ENCODE measurements at places on chromosomes 11 and 22.

DNA sequence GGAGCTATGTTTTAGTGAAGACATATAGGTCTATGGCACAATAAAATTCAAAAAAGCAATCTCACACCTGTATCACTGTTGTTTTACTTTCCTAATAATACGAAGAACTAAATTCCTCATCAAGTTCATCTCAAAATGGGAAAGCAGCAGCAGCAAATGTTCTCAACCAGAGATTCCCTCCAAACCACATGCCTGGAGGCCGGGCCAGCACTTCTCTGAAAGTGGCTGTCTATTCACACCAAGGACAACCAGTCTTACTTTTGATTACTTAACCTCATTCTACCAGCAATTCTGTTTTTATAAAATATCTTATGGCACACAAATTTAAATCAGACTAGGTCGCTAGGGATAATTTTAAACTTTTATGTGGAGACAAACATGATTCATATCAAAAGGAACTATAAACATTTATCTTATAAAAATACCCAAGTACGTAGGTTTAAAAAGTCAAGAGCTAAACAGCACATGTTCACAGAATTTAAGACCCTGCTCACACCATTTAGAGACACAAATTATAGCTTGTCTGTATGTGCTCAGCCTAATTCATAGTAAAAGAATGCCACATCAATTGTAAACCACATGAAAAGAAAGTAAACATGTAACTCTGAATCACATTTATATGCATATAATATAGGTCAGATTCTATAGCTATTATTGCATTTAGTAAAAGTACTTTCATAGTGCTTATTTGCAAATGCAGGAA is 46.1 kb downstream of the RRAS2 start:
- DNase-seq, result no peak

GRCh38 chr11:112057170-112057569 is 16.6 kb downstream of the PIH1D2 start:
- DNase-seq, result no peak

- no peak for DNase-seq
Observed at GRCh38 chr11:68146704-68147474, 25.7 kb upstream of the CHKA start.

- DNase-seq, result peak; percentile 9
Observed at GRCh38 chr11:116725434-116726221, 47.2 kb downstream of the BUD13 start.

DNA sequence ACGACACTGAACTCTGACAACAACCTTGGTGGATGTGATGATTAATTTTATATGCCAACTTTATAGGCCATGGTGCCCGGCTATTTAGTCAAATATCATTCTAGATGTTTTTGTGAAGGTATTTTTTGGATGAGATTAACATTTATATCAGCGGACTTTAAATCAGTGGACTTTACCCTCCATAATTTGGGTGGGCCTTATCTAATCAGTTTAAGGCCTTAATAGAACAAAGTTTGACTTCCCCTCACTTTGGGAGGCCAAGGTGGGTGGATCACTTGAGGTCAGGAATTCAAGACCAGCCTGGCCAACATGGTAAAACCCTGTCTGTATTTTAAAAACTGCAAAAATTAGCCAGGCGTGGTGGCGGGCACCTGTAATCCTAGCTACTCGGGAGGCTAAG is 4.0 kb downstream of the PRCP start:
- DNase-seq, result no peak

GRCh38 chr11:68406324-68407313 is 53.9 kb upstream of the PPP6R3 start:
- no peak for DNase-seq

- no peak for DNase-seq
Observed at GRCh38 chr22:22702237-22703202, 58.1 kb downstream of the GGTLC2 start.

GRCh38 chr11:119910051-119910450 is 181.1 kb upstream of the NECTIN1 start:
- DNase-seq, result no peak

- DNase-seq, result peak; percentile 85
Observed at GRCh38 chr11:72975778-72976521, 161.7 kb downstream of the ATG16L2 start.

DNA sequence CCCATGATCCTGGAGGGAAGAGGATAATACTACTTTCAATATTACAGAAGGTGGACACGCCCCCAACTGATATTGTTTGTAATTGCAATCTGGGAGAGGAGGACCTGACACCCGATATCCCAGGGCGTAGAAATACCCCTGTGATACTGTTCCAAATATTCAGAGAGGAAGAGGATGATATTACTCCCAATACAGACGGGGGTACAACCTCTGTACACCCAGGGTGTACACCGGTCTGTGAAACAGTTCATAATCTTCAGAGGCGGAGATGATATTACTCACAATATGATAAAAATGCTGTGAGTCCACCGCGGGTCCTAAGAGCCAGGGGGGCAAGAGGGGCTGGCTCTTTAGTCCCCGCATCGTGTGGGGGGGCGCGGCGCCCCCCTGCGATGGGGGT is 57.2 kb upstream of the ALDH3B2 start:
- no peak for DNase-seq

- no peak for DNase-seq
Observed at GRCh38 chr22:42431401-42432019, 693 bp downstream of the NFAM1 start.

DNA sequence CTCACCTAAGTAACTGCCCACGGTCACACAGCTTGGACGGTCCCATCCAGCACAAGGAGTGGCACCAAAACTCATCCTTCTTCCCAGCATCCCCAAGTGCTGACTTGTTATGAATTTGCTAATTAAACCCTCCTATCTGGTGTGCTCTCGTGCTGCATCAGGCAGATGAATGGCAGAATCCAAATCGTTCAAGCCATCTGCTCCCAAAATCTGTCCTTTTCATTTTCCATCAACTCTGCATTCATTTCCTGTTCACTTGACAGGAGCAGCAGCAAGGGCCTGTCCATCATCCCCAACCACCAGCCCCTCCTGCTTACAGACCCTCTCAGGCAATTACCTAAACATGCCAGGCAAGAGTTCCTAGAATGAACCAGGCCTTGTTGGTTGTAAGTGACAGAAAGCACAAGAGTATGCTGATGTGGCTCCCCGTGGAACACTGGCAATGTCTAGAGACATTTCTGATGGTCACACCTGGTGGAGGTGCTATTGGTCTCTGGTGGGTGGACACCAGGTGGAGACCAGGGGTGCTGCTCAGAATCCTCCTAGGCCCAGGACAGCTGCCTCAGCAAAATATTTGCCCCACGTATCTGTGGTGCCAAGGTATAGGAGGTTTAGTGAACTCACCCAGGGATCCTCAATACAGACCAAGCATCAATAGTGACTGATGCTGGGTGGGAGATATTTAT is 832.5 kb downstream of the TBC1D22A start:
- no peak for DNase-seq

DNA sequence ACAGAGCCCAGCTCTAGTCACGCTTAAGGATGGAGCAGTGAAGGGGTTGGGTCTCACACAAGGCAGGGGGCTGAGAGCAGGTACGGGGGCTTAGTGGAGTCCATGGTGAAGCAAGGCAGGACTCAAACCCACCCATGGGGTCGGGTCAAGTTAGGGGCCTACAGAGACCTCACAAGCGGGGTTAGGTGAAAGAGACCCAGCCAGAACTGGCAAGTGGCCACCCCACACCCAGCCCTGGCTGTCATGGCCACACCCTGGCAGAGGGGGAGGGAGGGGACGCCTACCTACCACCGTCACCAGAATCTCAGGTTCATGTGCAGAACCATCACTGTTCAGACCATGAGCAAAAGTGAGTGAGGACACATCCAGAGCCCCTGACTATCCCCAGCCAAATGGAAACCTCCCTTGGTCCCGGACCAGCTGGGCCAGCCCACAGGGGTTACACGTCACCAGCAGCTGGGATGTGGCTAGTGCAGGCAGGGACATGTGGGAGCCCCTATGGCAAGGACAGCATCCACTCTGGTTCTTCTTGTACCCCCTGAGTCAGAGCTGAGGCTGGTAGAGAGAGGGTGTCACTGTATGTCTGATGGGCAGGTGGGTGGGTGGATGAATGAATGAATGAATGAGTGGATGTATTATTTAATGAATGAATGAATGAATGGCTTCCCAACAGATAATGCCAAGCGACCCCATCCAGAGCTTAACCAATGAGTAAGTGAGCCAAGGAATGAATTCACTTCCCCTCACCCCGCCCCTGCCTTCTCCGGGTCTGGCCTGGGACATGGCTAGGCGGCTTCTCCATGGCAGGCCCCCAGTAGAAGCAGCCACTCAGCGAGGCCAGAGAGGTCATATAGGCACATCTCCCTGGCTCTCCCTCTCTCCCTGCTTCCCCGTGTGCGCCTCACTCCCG is 681.6 kb downstream of the TBC1D22A start:
- DNase-seq, result no peak

Data from fibroblast of the conjunctiva (primary cell).